Smooth muscle cell of the brain vasculature (primary cell): ENCODE measurements at places on chromosomes 6 and 20.

- DNase-seq = no peak
Observed at GRCh38 chr6:31352683-31353383, 4.1 kb downstream of the HLA-B start.

DNA sequence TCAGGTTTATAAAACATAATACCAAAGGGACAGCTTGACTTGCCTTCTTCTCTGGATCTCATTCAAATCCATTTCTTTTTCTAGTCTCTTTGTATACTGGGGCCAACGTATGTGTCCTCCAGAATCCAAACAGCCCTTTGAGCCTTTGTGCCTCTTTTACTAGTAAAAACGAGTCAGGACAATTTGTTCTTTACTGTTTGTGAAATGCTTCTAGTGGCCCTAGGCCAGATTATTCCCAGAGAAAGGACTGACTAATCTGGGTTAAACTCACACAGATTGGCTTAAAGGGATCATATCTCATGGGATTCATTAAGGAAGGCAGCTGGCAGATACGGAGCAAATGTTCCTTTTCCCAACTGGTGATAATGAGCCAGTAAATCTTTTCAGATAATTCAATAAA, 32.1 kb upstream of the MANEA start:
- no peak for DNase-seq

DNA sequence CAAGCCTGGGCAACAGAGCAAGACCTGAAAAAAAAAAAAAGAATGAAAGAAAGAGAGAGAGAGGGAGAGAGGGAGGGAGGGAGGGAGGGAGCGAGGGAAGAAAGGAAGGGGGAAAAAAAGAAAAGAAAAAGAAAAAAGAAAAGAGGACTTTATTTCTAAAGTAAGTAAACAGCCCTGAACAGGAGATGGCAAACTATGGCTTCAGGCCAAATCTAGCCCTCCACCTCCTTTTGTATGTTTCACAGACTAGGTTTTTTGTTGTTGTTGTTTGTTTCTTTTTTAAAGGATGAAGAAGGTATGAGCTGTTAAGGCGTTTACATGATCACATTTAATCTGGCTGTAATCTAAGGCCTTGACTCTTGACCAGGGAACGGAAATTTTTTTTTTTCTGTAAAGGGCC, 711.1 kb upstream of the NRSN1 start:
- DNase-seq = no peak

- no peak for DNase-seq
Observed at GRCh38 chr6:132264021-132264500, 137.2 kb downstream of the MOXD1 start.

GRCh38 chr20:54038961-54039360, 31.4 kb downstream of the BCAS1 start:
- DNase-seq = no peak

DNA sequence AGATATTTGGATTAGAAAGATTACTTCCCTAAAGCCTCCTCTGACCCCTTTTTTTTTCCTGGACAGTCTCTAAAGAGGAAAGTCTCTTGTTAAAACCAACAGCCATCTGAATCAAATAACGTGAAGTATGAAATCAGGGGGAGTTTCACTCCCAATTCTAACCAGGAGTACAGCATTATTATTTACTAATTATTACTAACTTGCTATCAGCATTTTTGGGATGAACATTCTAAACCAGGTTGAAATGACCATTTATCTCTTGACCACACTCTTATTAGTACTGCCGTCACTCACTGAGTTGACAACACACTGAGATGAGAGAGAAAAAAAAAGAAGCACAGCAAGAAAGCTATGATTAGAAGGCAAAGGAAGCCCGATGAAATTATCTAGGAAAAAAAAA, 114.4 kb upstream of the BCLAF1 start:
- no peak for DNase-seq

GRCh38 chr6:163413345-163414116, 987 bp upstream of the QKI start:
- DNase-seq = peak; percentile 80

- DNase-seq = peak; percentile 39
Observed at GRCh38 chr6:118580585-118581419, 32.7 kb downstream of the PLN start.

DNA sequence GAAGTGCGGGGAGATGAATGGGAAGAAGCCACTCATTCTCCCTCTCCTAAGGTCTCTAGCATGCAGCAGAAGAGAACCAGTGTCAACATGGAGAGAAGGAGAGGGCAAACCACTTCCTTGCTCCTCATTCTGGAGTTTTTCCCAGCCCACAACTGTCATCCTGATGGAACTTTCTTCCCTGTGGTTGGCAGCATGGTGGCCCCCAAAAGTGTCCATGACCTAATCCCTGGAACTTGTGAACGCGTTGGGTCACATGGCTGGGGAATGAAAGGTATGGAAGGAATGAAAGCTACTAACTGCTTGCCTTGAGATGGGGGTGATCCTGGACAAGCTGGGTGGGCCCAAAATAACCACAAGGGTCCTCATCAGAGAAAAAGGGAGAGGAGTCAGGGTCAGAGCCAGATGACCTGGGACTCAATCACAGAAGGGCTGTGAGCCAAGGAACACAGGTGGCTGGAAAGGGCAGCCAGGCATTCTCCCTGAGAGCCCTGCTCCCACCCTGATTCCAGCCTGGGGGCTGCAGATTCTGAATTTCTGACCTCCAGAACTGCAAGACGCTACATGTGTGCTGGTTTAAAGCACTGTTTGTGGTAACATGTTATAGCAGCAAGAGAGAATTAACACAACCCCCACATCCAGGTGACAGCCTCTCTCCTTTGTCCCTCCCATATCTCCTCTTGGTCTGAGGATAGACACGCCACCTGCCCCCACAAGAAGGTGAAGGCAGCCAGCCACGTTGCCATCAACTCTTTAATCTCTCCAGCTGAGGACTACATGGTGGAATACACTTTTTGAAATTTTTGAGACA, 63.2 kb downstream of the PYGB start:
- DNase-seq = no peak

DNA sequence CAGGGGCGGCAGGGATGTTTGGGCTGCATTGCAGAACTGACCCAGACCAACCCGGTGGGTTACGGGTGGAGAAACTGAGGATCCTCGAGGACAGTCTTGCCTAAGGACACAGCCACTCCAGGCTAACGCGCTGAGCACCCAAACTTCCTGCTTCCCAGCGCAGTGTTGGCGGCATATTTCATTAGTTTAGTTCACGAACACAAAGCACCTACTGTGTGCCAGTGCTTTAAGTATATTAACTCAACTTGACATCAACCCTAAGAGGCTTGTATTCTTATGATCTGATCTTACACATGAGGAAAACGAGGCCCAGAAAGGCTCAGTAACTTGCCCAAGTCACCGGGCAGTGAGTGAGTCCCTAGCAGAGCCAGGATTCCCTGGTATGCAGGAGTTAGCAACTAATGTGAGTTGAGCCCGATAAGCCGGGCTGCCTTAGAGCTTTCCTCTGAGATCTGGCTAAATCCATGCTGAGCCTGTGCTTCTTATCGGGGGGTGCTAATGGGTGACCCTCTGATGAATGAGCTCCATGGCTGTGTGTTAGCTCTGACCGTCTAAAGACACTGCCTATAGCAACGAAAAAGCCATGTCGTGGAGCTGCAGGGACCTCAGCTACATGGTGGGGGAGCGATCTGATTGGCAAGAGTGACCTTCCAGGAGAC, 92.7 kb downstream of the CD40 start:
- no peak for DNase-seq

DNA sequence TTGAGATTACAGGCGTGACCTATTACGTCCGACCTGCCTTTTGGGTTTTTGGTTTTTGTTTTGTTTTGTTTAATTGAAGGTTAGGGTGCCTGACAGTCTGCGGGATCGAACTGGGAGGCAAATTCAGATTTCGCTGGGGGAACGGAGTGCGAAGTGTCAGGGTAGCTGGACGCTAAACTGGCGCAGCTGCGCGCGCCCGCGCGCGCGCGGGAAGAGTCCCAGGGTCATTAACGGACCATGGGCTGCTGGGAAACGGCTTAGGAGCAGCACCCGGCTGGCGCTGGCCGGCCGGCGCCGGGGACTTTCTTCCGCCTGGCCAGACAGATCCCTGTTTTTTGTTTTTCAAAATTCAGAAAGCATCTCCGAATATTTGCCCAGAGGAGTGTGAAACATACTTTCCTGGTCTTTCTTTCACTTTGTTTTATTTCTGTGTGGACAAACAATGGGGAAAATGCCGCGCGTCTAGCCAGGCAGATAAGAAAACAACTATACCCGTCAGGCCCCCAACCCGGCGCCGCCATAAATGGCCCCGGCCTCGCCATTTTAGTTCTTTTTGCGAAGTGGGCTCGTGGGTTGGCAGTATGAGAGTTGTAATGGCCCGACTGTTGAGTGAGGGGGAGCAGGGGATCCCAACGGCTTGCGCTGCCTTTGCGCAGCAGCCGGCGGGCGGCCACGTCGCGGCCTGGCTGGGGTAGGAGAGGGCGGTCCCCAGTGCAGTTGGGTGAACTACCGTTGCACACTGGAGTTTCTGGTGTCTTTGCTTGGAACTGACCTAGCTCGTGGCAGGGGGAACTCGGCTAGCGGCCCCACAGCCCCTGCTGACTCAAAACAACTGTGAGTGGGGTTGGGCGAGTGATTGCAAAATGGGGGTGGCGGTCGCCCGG, 7.1 kb downstream of the HSPA1B start:
- peak; percentile 69 for DNase-seq

GRCh38 chr6:123091091-123091895, 95.3 kb downstream of the CLVS2 start:
- peak; percentile 29 for DNase-seq

DNA sequence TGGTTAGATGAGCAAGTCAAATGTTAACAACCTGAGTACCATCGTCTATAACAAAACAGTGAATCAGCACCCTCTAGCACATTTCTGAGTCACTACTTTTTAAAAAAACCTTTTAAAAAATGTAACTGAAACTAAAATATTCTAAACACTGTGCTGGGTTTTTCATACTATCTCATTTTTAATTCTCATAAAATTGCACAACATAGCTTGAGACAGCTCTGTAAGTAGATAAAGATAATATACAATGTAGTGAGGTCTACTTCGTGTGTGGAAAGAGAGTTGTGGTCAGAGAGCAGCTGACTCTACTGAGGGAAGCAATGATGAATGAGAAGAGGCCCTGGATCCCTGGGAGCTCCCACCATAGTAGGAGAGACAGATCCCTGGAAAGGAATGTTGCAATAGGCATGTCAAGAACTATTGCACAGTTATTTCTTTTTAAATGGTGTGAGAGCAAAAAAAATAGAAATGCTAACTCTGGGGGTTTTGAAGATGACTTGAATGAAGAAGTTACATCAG, 13.6 kb upstream of the CALHM6 start:
- DNase-seq = no peak

GRCh38 chr6:111838749-111839484, 34.3 kb downstream of the FYN start:
- no peak for DNase-seq

DNA sequence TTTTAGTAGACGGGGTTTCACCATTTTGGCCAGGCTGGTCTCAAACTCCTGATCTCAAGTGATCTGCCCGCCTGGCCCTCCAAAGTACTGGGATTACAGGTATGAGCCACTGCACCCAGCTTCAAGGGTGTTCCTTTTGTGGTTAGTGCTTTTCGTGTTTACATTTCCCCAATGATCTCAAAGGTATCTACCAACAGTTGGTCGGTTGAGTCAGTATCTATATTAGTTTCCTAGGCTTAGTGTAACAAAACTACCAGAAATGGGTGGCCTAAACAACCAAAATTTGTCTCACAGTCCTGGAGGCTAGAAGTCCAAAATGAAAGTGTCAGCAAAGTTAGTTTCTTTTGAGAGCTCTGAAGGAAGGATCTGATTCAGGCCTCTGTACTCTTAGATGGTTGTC, 30.1 kb downstream of the CASP8AP2 start:
- DNase-seq = no peak

DNA sequence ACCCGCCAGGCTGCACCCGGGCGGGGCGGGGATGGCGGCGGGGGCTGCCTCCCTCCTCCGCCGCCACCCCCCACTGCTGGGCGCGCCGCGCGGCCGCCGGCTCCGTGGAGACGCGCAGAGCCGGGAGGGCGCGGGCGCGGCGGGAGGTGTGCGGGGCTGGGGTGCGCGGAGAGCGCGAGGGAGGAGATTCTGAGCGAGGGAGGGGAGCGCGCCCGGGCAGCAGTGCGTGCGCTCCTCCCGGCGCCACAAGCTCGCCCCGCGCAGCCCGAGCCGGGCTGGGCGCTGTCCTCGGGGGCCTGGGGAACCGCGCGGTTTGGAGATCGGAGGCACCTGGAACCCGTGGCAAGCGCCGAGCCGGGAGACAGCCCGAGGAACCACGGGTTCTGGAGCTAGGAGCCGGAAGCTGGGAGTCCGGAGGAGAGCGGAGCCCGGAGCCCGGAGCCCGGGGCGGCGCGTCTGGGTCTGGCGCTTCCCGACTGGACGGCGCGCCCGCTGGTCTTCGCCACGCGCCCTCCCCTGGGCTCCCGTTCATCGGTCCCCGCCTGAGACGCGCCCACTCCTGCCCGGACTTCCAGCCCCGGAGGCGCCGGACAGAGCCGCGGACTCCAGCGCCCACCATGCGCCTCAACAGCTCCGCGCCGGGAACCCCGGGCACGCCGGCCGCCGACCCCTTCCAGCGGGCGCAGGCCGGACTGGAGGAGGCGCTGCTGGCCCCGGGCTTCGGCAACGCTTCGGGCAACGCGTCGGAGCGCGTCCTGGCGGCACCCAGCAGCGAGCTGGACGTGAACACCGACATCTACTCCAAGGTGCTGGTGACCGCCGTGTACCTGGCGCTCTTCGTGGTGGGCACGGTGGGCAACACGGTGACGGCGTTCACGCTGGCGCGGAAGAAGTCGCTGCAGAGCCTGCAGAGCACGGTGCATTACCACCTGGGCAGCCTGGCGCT, at the start of gene NTSR1:
Gene NTSR1, plus strand, starts transcription at position 246 of the 946 bp plus-strand sequence. Its CDS starts 372 bp downstream, at position 618.
- no peak for DNase-seq
